ENCODE measurements at places on chromosomes 12 and 14. TPM values are rescaled to one million over a fixed set of nuclear protein-coding genes. Genes with fewer than 3 reads are reported as not detected.
A peak's percentile ranks its signal among the peaks of the same experiment; 100 is the strongest.

GRCh38 chr14:66425402-66425801, 60.8 kb upstream of the CCDC196 start:
- DNase-seq, result no peak

DNA sequence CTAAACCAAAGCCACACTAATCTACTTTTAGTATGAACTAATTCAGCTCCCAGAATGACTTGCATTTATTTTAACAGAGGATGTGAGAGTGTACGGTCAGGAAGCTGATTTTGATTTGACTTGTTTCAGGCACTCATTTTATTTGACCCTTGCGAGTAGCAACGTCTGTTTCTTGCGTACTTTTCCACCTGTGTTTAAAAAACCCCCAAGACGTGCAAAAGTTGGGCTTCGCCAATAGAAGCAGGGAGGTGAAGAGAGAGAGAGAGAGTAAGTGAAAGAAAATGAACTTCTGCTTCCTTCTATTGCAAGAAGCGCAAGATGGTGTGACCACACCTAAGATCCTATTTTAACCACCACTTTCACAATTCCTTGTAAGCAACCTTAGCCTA, 6.7 kb upstream of the SLC15A4 start:
- no peak for DNase-seq

DNA sequence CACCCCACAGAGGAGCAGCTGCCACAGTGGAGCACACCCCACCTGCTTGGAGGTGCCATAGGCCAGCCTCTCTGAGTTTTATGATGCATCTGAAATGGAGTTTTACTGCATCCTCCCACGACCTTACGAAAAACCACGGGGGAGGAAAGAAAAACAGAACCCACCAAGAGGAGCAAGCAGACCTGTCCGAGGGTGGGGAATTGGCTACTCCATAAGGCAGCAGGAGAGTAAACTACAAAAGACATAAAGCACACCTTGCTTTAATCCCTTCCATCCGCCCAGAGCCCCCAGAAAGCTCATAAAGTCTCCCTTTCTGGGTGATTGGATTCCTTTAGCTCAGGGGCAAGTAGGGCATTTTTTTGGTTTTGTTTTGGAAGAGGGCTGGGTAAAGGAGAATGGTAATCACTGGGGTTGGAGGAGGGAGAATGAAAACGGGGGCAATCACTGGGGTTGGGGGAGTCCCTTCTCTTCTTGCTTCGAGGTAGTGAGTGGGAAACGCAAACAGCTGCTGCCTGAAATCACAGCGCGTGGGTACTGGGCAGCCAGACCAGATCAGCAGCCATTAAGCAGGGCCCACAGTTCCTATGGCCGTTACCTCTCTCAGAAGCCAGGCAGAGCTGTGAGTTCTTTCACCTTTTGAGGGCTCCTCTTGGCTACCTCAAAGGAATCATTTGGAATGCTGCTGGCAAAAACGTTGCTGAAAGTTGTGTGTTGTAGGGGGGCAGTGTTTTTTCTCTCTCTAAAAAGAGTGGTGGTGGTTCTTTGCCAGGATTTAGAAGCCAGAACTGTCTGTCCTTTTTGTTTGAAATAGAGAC, 433.6 kb downstream of the ZFP36L1 start:
- no peak for DNase-seq

- no peak for DNase-seq
Measured at GRCh38 chr14:28987516-28987915, 220.9 kb downstream of the FOXG1 start.

DNA sequence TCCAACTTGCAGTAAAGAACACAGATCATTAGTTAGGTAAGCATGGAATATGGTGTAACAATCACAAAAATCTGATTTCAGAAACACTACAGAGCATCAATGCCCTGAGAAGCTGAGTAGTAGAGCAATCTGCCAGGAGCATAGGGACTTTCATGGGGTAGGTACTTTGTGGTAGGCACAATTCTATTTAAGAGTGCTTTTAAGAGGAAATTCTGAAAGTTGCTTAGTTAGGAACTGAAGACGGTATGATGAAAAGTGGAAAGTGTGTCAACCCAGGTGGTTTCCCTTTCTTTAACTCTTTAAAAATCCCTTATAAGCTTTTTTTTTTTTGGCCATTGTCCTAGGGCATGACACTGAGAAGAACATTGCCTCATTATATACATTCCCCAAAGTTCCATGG, 535.7 kb upstream of the FBXO33 start:
- DNase-seq, result no peak

Gene THTPA
- polyA plus RNA-seq, result 14.0 TPM

Gene CCDC184
- 2.2 TPM for polyA plus RNA-seq

Gene SLC2A3
- 10.8 TPM for polyA plus RNA-seq

DNA sequence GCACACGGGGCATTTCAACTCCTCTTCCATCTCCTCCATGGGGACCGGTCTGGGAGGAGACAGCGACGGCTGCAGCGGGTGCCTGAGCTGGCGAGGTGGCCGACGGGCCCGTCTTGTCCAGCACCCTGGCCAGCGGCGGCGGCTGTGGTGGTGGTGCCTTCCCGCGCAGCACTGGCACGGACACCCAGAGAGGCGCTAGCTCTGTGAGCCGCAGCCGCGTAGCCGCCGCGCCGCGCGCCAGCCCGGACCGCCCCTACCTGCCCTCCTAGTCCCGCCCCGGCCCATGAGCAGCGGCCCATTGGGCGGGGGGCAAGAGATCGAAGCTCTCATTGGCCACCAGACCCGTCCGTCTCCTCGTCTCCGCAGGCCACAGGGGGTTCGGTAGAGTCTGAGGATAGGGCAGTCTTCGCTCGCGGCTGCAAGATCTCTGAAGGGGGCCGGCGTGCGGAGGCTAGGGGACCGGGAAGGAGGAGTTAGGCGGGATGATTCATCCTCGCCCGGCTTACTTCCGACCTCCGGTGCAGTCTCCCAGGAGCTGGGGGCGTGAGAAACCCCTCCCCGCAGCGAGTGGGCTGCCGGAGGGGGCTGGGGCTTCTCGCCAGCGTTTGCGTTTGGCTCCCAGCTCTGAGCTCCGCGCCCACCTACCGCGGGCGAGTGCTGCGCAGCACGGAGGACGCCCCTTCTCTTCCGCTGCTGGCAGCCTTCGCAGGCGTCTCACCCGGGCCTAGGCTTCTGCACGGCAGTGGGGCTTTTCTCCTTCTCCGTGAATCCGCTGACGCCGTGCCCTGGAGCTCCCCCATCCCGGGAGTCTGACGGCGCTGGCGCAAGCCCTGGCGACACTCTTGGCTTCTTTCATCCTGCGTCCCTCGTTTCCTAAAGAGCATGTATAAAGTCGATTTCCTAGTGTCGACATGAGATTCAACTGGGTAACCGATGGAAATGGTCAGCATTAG, at the start of gene TRIM9:
Gene TRIM9, minus strand, starts transcription at position 205 of the 953 bp plus-strand sequence. Its CDS starts 166 bp downstream, at position 39.
- peak; percentile 92 for DNase-seq

DNA sequence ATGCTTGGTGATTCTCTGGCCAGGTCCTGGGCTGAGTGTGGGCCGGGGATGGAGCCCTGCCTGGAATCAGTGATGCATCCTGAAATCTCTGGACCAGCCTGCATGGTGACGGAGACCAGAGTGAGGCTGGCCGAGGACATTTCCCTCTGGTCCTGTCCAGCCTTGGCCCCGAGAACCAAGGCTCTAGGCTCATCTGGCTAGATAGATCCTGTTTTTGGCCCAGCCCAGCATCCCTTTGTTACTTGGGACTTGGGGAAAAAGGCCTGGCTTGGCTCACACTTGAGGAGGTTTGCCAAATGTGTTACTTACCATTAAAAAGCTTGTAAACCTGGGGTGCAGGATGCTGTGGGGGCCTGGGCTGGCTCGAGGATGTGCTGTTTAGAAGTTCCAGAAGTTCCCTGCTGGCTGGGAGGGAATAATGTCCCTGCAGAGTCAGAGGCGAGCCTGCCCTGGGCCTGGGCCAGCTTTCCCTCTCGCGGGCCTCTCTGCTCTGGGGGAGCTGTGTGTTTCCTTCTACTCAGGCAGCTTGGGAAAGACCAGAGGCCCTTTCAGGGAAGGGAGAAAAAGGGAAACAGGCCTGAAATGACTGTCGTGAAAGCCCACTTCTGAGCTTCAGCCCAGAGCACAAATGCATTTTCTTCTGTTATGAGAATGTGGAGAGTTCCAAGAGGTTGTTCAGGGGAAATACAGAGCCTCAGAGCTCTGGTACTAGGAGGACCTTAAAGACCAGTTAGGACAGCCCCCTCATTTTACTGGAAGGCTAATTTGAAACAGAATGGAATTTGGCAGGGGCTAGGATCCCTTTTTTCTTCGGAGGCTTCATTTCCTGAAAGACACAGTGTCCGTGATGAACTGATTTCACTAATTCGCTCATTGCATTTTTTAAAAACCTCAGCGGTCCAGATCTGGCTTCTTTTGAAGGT, 47.2 kb upstream of the CTDSP2 start:
- DNase-seq, result peak; percentile 96

Gene GPR84
- 0.14 TPM for polyA plus RNA-seq

GRCh38 chr12:131895640-131896079, 1.2 kb downstream of the ULK1 start:
- no peak for DNase-seq

- no peak for DNase-seq
Measured at GRCh38 chr12:27535318-27535717, 11.3 kb downstream of the PPFIBP1 start.

Gene CPNE6
- polyA plus RNA-seq, result not detected

GRCh38 chr12:5197656-5198055, 154.0 kb downstream of the KCNA5 start:
- no peak for DNase-seq

DNA sequence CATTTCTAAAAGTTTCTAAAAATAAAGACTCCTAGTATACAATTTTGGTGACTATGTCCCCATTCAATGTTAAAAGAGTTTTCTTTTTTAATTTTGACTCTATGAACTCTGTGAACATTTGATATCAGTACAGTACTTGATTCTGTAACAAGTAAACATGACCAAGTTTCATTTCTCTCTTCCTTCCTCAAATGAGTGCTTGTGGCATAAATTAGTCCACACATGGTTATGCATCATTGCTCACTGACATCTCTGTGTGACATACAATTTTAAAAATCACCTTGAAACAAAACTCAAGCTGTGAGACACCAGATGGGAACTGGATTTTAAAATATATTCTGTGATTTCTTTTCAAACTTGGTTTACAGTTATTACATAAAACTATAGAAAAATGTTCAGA, 253.9 kb upstream of the MDGA2 start:
- no peak for DNase-seq

- no peak for DNase-seq
Measured at GRCh38 chr12:10165421-10165820, 6.5 kb downstream of the OLR1 start.

- no peak for DNase-seq
Measured at GRCh38 chr14:48616931-48617330, 941.5 kb upstream of the MDGA2 start.

GRCh38 chr12:84757978-84758377, 154.6 kb downstream of the SLC6A15 start:
- DNase-seq, result no peak

Gene AQP6
- polyA plus RNA-seq, result 0.19 TPM

DNA sequence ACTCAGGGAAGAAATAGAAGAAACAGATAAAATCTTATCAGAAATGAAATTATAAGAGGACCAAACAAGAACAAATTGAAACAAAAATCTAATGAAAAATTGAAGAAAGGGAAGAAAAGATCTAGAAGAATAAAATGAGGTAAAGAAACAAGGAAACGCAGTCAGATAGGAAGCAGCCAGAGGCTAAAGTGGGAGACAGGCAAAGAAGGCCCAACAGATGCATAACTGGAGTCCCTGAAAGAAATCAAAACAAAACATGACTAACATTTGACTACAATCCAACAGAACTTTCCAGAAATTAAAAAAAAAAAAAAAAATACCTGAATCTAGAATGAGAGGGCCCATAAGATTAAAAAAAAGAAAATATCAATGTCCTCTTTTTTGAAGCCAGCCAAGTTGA, 65.6 kb downstream of the AMN start:
- DNase-seq, result no peak

DNA sequence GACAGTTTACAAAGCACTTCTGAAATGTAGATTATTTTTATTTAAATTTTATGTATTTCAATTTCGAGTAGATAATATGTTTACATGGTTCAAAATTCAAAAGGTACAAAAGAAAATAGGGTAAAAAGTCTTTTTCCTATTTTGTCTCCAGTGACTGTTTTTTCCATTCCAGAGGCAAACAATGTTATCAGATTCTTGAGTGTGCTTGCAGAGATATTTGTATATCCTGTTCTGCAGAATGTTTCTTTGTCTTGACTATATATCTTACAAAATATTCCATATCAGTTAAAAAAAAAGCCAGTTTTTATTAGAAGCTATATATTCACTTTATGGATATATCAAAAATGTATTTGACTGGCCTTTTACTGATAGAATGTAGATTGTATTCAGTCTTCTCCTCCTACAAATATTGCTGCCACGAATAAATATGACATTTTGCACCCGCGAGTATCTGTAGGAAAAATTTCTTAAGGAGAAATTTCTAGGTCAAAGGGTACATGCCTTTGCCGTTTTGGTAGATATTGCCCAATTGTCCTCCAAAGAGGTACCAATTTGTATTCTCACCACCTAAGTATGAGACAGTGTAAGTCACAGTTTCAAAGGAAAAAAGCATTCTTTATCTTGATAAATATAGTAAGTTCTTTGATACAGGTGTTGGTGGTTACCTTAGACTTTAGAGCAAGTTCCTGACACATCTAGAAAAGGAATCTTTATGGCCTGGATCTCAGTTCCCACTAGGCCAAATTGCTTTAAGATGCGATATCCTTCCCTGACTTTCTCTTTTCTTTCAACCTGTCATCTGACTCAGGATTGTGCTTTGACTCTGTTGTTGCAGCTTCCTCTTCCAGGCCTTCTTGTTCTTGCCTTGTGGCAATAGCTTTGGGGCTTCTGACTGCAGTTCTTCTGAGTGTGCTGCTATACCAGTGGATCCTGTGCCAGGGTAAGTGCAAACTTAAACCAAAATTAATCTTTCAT, 2.3 kb downstream of the KLRG1 start:
- no peak for DNase-seq

Gene DPF3
- 16.8 TPM for polyA plus RNA-seq

DNA sequence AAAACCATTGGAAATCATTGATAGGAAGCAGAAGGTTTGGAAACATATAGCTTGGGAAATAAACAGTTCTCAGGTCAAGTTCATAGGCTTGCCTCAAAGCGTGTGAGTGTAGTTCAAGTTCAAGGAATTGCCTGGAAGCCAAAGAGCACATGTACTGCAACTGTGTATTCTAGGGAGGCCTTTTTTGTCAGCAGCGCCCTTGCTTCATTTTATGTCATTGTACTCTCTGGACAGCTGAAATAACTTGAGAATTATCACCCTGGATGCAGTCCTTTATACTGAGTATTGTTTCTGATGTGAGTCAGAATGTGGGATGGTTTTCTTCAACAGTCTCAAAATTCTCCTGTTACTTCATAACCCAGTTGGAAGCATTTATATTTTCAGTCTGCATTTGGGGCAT, 16.0 kb upstream of the EVL start:
- no peak for DNase-seq

- no peak for DNase-seq
Measured at GRCh38 chr12:29883525-29883924, 99.8 kb upstream of the TMTC1 start.
